Activated CD4-positive, alpha-beta memory T cell treated with anti-CD3 and anti-CD28 coated beads, Interleukin-2, amount 10 ng/mL, durations not matched to agents 7 days and 5 days (primary cell): ENCODE measurements at places on chromosomes 5 and 9. TPM values are rescaled to one million over a fixed set of nuclear protein-coding genes. Genes with fewer than 3 reads are reported as not detected.

DNA sequence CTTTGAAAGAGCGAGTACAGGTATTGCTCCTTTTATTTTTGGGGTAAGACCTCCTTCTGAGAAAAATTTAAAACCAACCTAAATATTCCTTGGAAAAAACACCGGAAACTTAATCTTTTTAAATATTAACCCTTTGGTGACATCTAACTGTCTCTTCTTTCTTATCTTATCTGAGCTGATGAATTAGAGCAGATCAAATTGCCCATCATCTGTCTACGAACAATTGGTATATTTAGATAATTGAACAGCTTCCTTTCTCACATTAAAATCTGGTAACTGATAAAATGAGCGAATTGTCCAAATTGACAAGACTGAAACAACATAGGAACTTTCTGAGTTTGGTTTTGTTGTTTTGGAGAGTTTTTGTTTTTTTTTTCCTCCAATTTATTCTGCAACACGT lies 2.0 kb downstream of the ISL1 start:
- no peak for DNase-seq

DNA sequence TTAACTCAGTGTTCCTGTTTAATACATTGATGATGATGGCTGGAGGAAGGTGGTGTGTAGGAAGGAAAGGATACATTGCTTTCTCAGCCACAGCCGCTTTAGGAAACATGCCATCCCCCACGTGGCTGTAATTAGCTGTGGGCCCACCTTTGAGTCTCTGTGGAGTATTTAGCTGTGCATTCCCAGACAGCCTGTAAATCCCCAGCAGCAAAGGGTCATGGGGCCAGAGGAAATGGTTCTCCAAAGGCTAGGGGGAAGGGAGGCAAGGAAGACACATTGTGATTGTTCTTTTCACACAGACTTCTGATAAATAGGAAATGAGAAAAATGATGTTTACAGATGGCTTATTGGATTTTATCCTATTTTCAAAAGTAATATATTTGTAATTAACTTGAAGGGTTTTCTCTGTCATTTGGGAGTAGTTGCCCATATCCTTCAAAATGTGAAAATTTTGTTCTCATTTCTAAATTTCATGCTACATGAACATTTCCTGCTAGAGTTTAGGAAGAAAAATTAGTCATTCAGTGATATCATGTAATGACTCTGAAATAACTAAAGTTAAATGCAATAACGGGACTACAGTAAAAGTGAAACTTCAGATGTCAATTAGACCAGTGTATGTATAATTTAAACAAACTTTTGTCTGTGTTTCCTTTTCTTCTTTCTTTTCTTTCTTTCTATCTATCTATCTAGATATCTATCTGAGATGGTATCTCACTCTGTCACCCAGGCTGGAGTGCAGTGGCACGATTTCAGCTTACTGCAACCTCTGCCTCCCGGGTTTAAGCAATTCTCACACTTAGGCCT lies 24.3 kb upstream of the F2R start:
- no peak for DNase-seq

- no peak for DNase-seq
Measured at GRCh38 chr9:11340654-11341053, 727.9 kb upstream of the PTPRD start.

- DNase-seq = no peak
Measured at GRCh38 chr5:53453898-53454718, 26.3 kb upstream of the FST start.

Gene RPL37
- total RNA-seq = 1,494 TPM

Gene DOCK2
- total RNA-seq = 270 TPM

Gene PCDHGB7
- total RNA-seq = not detected

DNA sequence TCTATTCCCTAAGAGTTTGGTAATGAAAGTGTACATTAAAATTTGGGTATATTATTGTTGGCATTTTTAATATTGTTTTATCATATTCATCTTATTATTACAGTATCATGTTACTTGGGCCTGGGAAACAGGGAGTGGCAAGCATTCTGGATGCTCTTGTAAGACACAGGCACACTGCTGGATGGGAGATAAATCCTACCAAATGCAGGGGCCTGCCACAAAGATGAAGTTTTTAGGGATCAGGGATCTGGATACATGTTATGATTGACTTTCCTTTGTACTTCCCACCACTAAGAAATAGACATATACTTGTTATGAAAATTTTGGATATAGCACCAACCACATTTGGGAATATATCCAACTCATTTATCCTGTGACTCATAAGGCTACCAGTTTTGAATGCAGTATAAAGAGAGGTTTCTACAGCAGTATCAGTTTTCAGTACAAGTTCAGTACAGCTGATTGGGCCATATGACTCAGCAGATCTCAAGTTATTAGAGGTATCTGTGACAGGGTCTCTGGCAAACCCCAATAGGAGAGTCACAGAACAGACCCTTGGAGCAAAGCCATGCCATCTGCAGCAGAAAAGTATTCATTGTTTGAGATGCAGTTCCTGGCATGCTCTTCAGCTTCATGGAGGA lies 360.1 kb downstream of the DMAC1 start:
- DNase-seq = no peak

Gene IFNA2
- not detected for total RNA-seq

- no peak for DNase-seq
Measured at GRCh38 chr5:84088996-84089395, 295.7 kb downstream of the EDIL3 start.
